ENCODE measurements at places on chromosomes 2 and 18. TPM values are rescaled to one million over a fixed set of nuclear protein-coding genes. Genes with fewer than 3 reads are reported as not detected.

Gene GPBAR1
- not detected for total RNA-seq

Gene COBLL1
- total RNA-seq = 25.3 TPM

Gene CWC22
- total RNA-seq = 31.8 TPM

Gene ARHGAP28
- total RNA-seq = 221 TPM

Gene CCDC148
- total RNA-seq = 9.1 TPM

Gene LOXHD1
- total RNA-seq = not detected

Gene SCN9A
- 14.0 TPM for total RNA-seq

Gene TM4SF20
- 0.57 TPM for total RNA-seq

Gene SERTAD2
- total RNA-seq = 34.4 TPM

Gene SANBR
- total RNA-seq = 17.4 TPM
